H54 (cell line): ENCODE measurements at places on chromosomes 4 and X.

GRCh38 chrX:149157976-149158375 is 347.1 kb downstream of the IDS start:
- DNase-seq, result no peak

- DNase-seq, result no peak
These were observed 307.5 kb upstream of the ANXA10 start for GRCh38 chr4:167784826-167785225.

DNA sequence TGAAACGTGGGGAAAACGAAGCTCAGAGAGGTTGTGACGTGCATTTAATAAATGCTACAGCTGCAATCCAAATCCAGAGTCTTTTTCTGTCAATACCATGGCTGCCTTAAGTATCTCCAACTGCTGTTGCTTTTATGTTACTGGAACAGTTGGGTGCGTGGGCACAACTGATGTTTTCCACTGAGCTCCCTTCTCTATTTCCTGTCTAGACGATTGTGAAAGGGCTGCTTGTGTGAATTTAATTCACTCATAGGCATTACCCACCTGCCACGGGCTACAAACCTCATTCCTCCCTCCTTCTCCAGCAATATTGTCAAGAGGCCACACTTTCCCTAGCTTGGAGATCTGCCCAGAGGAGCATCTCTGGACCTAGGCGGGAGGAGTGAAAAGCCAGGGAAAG is 526.0 kb downstream of the MID1IP1 start:
- DNase-seq, result no peak

DNA sequence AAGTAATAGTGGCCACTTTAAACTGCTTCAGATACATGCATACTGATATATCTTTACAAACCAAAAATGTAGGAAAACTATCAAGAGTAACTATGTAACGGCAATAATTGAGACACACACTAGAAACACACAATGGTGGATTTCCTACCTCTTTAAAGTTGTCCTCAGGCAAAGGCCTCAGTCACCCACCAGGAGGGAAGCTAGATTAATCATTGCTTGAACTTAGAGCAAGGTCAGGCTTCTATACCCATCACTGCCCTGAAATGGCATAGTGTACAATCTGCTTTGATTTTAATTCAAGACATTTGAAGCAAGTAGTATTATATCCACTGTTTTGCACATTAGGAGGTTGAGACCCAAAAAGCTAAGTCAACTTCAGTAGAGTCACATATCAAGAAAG is 110.9 kb downstream of the AREG start:
- no peak for DNase-seq

DNA sequence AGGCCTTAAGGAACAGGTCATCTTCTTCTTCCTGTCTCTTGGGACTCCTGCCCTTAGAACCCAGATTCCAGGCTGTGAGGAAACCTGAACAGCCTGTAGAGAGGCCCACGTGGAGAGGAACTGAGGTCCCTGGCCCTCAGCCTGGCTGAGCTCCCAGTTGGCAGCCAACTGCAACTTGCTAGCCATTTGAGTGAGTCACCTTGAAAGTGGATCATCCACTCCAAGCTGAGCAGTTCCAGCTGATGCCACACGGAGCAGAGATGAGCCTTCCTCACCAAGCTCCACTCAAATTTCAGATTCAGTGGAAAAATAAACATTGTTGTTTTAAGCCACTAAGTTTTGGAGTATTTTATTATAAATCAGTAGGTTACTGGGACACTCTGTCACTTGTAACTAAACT is 392.5 kb downstream of the BCOR start:
- DNase-seq, result peak; percentile 35

DNA sequence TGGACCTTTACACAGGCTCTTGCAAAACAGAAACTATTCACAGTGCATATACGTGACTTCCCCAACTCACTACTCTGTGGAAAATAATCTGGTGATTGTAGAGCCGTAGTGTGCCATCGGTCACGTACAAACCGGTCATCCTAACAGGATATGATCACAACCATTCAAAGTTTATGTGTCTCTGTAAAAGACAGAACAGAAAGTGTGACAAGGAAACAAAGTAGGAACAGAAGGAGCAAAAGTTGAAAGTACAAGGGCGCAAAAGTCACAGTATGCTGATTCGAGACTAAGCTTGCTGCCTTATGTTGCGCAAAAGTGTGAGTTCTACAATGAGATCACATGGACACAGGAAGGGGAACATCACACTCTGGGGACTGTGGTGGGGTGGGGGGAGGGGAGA is 18.6 kb downstream of the MEPE start:
- DNase-seq, result no peak

DNA sequence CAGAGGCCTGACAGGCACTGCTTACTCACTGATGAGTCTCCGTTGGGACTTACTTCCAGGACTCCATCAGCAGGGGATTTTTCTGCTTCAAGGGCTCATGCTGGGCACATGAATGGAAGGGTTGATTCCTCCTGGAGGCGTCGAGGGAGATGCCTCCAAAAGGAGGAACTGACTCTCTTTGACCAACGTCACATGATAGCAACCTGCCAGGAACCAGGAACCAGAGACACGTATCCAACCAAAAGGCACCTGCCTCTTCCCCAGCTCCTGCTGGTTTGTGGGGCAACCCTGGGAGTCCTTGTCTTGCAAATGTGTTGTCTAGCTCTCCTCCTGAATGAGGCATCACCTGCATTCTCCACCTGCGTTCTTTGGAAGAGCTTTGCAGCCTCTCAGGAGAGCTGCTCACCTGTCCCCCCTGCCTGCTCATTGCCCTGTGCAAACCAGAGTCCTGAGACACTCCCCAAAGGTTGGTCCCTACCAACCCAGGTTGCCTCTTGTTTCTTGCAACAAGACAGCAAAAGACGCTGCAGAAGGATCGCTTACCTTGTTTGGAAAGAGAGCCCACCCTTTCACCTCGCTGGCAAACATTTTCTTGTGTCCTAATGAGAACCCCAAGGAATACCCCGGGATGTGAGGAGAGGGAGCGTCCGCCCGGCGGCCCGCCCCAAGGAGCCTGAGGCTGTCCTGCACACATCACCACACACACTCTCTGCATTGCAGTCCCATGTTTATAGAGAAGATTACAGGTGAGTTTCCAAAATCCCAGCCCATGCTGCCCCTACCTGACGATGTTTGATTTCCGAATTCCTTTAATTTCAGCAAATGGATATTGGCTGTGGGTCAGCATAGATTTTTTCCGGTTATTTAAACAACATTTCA is 30.5 kb upstream of the SHOX start:
- no peak for DNase-seq

GRCh38 chr4:68850293-68850692 is 34.5 kb downstream of the UGT2B10 start:
- DNase-seq, result no peak

DNA sequence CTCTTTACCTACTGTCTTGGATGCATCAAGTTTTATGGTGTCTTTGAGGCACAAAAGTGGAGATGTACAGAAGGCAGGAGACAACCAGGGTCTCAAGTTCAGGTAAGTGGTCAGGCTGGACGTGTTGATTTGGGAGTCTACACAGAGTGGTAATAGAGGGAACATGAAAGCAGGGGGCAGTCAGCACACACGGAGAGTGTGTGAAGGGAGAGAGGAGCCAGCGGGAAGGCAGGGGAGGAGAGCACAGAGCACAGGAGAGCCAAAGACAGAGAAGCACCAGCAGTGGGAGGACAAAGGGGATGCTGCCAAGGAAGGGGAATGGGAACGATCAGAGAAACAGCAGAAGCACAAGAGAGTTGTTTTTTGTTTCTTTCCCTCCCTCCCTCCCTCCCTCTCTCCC is 32.9 kb downstream of the TMEM150C start:
- no peak for DNase-seq
